ENCODE measurements at places on chromosomes 6 and 20.

DNA sequence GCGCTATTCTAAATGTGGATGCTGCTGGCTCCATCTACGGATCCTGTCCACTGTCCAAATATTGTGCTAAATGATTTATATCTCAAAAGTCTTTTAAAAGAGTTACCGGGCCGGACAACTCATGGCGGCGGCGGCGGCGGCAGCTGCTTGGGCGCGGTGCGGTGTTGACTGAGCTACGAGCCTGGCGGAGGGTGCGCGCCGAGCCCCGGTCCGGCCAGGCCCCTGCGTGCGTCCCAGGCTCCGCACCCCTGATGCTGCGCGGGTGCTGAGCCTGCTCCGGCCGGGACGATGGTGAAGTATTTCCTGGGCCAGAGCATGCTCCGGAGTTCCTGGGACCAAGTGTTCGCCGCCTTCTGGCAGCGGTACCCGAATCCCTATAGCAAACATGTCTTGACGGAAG, 303.4 kb downstream of the CENPW start:
- DNase-seq: no peak

DNA sequence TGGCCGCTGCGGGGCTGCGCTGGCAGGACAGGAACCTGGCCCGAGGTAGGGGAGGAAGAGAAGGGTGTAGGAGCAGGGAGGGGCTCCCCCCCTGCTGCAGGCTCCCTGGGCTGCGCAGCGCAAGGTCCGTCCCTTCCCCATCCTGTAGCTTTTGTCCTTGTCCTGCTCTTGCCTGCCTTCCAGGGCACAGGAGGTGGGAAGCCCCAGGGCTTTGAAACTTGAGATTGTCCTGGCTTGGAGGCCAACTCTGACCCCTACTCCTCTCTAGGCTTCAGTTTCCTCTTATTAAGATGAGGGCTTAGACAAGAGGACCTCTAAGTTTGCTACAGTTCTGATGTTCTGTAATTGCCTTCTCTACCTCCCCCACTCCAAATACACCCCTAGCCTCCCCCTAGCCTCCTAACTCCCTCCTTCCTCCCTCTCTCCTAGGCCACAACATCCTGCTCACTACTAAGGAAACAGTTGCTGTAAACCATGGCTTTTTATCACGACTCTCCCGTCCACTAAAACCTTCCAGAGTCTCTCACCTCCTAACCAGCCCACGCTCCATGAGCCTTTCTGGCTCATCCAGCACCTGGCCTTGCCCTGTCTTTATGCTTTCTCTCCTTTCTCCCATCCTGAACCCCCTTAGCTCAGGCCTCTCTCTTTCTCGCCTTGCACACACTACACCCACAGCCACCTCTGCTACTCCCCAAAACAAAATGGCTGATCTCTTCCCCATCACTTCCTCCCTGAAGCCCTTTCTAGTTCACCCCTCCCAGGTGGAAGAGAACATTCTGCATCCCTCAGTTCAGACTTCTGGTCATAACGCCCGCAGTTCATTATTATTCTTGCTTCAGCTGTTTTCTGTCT, 10.2 kb downstream of the UNC5CL start:
- no peak for DNase-seq

DNA sequence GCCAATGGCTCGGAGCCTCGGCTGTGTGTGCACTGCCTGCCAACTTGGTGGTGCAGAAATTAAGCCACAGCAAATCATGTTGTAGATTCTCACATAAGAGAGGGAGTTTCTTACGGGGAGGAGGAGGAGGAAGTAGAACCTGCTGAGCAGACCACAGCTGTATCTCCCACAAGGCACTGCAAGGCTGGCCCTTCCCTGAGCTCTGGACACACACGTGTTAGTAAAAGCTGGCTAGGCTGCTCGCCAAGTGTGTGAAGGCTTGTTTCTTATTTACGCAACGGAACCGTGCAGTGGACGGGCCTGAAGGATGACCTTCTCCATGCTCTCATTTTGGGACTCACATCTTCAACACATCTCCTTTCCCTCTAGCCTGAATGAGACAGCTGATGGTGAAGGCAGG, 15.7 kb upstream of the QKI start:
- DNase-seq: no peak

- no peak for DNase-seq
Measured at GRCh38 chr6:117906958-117907600, at the start of gene SLC35F1. Gene SLC35F1, plus strand, starts transcription at chr6:117907264.

GRCh38 chr6:38571721-38572120, 68.0 kb downstream of the BTBD9 start:
- no peak for DNase-seq

- no peak for DNase-seq
Measured at GRCh38 chr20:61593516-61593915, 341.5 kb downstream of the CDH4 start.

DNA sequence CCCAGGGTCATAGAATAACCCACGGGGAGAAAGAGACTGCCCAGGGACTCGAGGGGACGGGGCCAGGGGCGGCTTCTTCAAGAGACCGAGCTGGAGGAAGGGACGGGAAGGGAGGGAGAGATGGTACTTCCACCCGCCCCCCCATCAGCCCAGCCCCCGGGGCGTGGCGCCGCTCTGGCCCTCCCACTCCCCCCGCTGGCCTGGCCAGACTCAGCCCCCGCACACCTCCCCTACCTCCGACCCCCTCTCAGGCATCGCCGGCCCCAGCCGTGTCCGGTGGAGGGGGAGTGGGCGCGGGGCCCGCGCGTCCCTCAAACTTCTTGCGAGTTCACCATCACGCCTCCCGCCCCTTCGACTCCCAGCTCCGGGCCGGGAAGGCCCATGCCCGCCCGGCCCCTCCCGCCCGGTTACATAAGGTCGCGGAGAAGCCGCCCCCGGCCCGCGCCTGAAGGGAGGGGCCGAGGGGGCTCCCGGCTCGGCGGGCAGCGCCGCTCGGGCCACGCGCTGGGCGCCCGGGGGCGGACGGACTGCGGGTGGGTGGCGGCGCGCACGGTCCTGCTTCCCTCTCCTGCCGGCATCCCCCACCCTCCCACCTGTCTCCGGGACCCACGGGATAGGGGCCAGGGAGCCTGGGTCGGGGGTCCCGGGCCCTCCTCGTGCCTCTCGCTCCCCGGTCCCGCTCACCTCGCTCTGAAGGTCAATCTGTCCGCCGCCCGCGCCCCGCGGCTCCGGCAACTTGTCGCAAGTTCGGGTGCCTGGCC, 562 bp downstream of the TFEB start:
- no peak for DNase-seq

DNA sequence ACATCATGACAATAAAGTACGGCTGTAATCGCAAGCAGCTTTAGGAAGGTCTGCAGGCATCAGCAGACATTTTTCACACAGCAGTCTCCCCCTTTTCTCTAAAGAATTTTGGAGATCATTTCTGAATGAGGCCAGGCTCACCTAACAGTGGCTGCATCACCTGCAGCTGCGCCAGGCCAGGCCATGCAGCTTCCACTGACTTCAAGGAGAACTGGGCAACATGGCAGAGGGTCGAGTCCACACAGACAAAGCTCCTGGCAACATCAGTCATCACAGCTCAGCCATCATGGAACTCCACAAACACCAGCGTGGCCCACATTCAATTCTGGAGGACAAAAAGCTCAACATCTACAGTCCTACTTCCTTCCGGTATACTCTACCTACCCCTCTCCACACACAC, 17.8 kb upstream of the FOXC1 start:
- DNase-seq: no peak

DNA sequence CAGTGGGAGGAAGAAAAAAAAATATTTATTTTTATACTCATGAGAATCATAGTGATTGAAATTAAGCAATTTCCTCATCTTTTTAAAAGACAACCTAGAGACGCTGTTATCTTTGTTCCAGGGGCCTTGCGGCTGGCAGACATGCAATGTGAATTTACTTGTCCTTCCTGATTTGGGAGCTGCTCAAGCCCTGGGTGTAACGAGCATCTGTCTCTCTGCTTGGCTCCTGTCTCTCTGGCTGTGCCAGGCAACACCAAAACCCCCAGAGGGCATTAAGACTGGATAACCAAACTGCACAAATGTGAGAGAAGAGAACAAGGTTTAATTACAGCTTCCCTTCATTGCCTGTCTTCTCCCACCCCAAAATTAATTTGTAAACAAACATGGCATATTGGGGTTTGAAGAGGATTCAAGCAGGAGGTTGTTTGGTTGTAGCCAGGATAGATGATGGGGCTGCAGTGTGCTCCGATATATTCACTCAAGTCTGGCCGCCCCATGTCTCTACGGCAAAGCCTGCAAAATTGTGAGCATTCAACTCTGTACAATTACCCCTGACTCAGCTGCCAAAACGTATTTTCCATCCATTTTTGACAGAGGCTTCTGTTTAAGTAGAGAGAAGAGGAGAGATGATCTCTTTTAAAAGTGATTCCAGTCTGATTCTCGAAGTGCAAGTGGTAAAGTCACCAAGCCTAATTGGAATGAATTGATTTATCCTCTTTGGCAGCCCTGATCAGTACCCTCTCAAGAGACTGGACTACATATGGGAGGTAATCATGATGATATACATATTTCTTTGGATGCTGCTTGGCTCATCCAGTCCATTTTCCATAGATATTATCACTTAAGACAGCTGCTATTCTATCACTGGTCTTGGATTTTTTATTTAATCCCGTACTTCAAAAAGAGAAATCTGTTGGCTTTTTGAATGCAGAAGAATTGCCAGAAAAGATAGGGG, 170.2 kb downstream of the SLC24A3 start:
- no peak for DNase-seq
